ENCODE measurements at places on chromosomes 2 and 18. TPM values are rescaled to one million over a fixed set of nuclear protein-coding genes. Genes with fewer than 3 reads are reported as not detected.

DNA sequence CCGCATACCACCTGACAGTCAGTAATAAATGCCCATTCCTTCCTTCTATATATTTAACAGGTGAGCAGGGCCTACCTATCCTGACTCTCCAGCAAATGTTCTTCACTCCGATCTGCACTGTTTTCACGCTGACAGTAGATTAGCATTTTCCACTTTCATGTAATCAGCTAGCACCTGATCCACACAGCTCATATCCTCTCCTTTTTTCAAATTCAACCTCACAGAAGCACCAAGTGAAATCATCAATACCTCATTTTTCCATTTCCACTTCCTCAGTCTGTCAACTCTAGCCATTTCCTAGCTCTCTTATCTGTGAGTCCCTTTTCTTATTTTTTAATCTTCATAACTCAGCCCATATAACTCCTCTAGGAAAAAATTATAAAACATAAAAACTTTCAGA is 402.8 kb downstream of the ZEB2 start:
- no peak overlapping the region for H3K27ac ChIP-seq
- H3K36me3 ChIP-seq, result no peaks in the 10 kb centered on the region
- DNase-seq, result no peak
- no peak overlapping the region for H3K4me3 ChIP-seq
- H3K27me3 ChIP-seq, result no peaks in the 10 kb centered on the region

KLHL14 gene
- polyA plus RNA-seq, result 0.39 TPM

- H3K36me3 ChIP-seq, result no peaks in the 10 kb centered on the region
- H3K4me3 ChIP-seq, result no peak overlapping the region
- peaks cover 4% of the 10 kb centered on the region for H3K4me1 ChIP-seq
- DNase-seq, result no peak
Observed at GRCh38 chr2:138703242-138703641, 76.9 kb downstream of the NXPH2 start.

SCN1A gene
- polyA plus RNA-seq, result 0.18 TPM

GRCh38 chr18:58732471-58732870 is 61.2 kb downstream of the MALT1 start:
- H3K36me3 ChIP-seq, result peaks cover 18% of the 10 kb centered on the region
- H3K27ac ChIP-seq, result no peak overlapping the region
- DNase-seq, result no peak
- H3K27me3 ChIP-seq, result no peaks in the 10 kb centered on the region
- no peaks in the 10 kb centered on the region for H3K4me1 ChIP-seq

- H3K27me3 ChIP-seq, result peaks cover 60% of the 10 kb centered on the region
- no peaks in the 10 kb centered on the region for H3K36me3 ChIP-seq
- peak; percentile 24 for DNase-seq
- no peak within 1 kb of the TSS for H3K27ac ChIP-seq
- H3K4me1 ChIP-seq, result peaks cover 2% of the 10 kb centered on the region
Observed at GRCh38 chr2:152098496-152099366, at the start of gene CACNB4. Gene CACNB4 (minus strand): TSS chr2:152099044.

CTAGE1 gene
- polyA plus RNA-seq, result not detected

DNA sequence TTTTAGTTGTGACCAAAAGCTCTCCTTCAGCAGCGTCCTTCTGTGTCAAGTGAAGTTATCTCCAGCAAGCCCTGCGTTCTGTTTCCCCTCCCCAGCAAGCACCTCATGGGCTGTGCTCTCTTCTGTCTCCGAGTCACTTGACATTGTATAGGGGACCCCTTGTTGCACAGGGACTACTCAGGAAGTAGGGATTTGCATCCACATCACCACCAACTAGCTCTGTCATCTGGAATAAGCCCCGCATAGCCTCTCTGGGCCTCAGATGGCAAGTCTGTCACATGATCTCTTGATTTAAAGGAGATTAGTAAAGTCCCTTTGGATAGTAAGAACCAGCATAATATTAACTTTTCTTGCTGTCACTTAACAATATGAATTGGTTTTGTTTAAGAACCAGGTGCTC is 32.0 kb upstream of the STPG4 start:
- H3K27ac ChIP-seq, result no peak overlapping the region
- H3K4me1 ChIP-seq, result peaks cover 15% of the 10 kb centered on the region
- DNase-seq, result no peak
- H3K36me3 ChIP-seq, result no peaks in the 10 kb centered on the region
- H3K4me3 ChIP-seq, result no peak overlapping the region
- no peaks in the 10 kb centered on the region for H3K27me3 ChIP-seq

Measured in small intestine (tissue), 16 donors.